ENCODE measurements at places on chromosomes 11 and 22.

GRCh38 chr22:17359501-17359900 lies 9.8 kb upstream of the CECR2 start:
- no peak for DNase-seq

DNA sequence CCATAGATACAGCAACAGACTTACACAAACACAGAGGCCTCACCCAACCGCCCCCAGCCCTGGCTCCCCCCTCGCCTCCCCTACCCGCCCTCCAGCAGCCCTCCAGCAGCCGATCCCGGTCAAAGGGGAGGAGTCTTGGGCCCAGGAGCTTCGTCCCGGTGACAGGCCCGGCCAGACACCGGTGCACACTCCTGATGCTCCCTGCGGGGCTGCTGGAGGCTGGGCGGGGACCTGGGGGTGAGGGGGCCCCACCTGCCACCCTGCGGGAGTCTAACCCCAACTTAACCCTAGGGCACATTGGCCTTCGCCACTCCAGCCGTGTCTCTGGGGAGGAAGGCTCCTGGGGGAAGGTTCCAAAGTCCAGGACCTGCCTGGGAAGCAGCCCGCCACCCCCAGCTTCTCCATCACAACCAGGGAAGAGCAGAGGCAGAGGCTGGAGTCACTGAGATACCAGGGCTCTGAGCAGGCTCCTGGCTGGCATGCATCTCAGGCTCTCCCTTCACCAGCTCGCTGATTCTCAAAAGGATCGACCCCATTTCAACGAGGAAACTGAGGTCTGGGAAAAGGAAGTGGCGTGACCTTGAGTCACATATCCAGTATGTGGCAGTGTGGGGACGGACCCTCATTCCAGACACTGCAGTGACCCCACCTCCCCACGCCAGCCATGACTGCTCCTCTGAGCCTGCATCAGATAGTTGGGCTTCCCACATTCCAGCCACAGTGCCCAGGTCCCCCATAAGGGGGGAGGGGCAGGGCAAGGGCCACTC lies 14.4 kb downstream of the BCL9L start:
- no peak for DNase-seq

GRCh38 chr22:32627091-32627490 lies 152.5 kb downstream of the FBXO7 start:
- no peak for DNase-seq

DNA sequence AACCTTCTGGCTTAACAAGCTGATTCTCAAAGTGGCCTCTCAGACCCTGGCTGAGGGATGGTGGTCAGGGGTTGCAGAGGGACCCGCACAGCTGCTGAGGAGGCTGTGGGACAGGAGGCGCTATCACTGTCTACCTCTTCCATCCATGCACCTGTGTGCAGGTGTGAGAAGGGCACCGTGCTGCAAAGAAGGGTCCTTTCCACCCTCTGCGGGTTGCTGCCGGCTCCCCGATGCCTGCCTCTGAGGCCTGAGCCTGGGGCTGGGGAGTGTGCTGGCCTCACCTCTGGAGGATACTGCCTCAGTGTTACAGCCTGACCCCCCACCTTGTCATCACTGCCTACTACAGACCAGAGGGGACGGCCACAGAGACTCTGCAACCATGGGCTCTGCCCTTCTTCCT lies 66.1 kb upstream of the B3GAT1 start:
- DNase-seq: no peak

- no peak for DNase-seq
These were observed 30.7 kb upstream of the STK33 start for GRCh38 chr11:8624698-8625097.

GRCh38 chr11:23551706-23552105 lies 691.4 kb upstream of the CCDC179 start:
- no peak for DNase-seq

DNA sequence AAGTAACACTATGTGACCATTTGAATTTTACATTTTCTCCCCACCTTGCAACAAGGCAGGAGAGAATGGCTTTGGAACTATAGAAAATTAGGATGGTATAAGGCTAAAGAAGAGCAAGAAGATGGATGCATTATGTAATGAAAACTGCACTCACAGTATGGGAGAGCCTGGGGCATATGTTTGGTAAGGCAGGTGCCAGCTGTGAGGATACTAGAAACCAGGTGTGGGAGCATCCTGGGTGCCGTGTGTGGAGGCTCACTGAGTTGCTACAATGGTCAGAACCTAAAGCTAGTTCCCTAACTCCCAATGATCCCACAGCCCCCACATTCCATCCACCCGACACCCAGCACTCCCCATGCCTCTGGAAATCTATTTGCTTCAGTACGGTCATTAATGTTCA lies 42.9 kb downstream of the UBASH3B start:
- no peak for DNase-seq

DNA sequence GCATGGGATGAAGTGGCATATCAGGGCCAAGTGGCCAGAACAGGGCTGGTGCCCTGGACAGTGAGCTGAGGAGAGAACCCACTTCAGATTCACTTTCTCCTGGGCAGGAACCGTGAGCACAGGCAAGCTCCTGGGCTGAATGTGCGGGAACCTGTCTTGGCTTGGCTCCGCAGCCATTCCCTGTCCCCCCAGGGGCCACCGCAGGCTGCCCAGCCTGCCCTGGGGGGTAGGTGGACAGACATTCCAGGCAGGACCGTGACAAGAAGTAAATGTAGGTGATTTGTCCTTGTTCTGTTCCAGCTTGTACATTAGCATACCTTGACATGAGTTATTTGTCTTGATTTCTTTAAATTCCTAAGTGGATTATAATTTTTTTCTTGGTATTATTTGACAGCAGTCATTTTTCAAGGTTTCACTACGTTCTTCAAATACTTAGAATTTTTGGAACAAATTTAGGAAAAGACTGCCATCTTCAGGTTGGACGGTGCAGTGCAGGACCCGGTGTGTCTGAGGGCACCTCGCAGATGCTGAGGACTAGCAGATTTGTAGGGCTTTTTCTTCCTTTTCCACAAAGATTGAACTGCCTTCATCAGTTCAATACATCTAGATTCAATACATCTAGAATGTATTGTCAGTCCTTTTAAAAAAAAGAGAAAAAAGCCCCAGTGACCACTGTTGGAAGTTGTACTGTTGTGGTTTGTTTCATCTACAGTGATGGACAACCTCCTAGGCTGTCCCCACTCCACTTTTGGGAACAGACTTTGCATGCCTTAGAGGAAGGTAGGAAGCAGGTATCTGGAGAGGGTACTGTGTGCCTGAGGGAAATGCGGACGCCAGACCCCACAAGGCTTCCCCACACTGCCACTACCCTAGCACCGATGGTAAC lies 115.1 kb upstream of the RASSF10 start:
- no peak for DNase-seq

DNA sequence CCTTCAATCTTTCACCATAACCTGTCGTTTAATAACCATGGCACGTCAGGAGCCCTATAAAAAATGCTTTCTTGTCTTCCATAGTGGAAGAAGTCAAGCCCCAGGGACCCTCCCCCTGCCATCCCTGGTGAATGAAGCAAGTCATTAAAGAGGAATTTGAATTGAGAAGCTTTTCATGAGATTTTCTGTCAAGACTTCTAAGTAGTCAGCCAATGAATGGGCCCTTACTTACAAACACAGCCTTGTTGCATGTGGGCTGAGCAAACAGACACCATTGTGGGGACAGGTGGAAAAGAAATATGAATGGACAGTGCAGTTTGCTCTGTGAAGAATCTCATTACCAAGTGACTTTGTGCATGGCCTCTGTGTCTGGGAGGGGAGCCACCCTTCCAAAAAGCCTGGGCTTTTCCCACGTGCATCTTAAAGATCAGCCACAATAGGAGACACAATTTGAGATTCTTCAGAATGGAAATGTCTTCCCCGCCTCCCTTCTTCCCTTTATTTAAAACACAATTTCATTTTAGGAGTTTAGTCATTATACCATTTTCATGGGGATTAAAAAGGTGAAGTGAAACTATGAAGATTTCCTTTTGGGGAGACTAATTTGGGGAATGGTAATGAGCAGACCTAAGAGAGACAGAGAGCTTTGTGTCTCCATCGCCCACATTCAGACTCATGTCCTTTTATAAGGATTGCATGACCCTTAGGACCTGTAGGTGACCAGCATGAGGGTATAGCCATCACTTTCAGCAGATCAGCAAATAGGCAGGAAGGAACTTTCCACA lies 152.0 kb downstream of the LRRC4C start:
- no peak for DNase-seq

GRCh38 chr22:39537975-39538374 lies 5.4 kb upstream of the RPS19BP1 start:
- DNase-seq: no peak

GRCh38 chr11:112058103-112058502 lies 15.7 kb downstream of the PIH1D2 start:
- DNase-seq: no peak

DNA sequence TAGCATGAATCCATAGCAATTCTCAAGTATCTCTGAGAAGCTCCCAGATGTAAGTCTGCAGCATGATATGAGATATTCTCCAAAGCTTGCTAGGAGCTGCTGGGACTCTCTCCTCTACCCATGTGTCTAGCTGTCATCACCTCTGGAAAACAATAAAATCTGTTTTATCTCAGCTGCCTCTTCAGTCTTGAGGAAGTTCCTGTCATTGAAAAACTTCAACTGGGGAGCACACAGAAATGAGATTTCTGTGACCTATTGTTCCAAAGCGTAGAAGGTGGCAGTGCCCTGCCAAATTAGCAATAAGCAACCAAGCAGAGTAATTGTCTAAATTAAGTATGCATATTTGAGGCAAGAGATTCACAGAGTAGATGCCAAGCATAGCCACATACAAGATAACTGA lies 1380.6 kb upstream of the RAG2 start:
- no peak for DNase-seq

DNA sequence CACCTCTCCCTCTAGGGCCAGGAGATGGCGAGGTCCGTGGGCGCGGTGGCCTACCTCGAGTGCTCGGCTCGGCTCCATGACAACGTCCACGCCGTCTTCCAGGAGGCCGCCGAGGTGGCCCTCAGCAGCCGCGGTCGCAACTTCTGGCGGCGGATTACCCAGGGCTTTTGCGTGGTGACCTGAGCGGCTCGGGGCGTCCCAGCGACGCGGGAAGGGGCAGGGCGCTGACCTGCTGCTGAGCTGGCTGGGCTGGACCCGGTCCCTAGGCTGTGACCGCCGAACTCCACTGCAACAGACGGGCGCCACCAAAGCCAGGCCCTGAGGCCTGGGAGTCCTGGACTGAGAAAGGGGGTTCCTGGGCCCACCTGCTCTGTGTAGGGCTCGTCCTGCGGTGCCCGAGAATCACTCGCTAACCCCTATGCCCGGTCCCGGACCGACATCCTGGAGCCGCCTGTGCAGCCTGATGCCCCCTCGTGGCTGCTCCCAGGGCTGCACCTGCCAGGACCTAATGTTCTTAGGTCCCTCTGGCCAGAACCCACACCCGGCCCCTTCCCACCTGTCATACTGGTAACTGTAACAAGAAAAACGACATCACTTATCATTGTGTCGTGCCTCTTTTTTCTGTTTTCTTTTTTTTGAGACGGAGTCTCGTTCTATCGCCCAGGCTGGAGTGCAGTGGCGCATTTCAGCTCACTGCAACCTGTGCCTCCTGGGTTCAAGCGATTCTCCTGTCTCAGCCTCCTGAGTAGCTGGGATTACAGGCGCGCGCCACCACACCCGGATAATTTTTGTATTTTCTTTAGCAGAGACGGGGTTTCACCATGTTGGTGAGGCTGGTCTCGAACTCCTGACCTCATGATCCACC lies 15.0 kb downstream of the RHOD start:
- no peak for DNase-seq

DNA sequence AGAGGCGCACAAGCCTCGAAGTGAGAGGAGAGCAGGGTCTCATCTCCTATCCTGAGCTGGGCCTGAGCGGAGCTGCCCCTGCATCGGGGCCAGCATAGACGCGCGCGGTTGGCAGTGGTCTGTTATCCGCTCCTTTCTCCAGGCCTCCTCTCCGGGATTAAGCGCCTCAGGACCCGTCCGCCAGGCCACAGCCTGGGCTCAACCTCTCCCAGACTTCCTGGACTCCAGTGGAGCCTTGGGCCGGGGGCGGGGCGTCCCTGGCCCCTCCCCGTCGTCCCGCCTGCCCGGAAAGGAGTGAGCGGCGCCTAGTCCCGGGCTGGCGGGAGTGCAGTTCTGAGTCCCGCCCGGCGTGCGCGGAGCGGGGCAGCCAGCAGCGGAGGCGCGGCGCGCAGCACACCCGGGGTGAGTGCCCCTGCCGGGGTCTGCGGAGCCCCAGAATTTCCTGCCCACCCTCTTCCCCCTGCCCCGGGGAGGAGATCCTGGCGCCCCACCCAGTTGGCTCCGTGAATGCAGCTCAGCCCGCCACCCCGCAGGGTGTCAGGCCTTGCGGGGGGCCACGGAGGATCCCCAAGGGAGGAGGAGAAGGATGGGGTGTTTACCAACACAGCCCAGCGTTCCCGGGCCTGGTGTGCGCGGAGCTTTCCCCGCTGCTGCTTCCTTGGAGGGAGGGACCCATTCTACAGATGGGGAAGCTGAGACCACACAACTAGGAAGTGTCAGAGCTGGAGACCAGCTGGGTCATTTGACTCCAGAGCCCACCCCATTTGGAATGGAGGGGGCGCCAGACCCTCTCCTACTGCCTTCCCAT lies at the start of gene TCIRG1:
Gene TCIRG1 (plus strand): TSS at position 308 of the 808 bp plus-strand sequence. CDS start 2,247 bp downstream, outside the sequence.
- peak; percentile 40 for DNase-seq

GRCh38 chr11:120133216-120134105 lies 4.5 kb downstream of the TRIM29 start:
- DNase-seq: no peak

- DNase-seq: no peak
These were observed 102.0 kb downstream of the ZNF280B start for GRCh38 chr22:22406445-22407027.
